ENCODE measurements at places on chromosomes 13 and 19.

DNA sequence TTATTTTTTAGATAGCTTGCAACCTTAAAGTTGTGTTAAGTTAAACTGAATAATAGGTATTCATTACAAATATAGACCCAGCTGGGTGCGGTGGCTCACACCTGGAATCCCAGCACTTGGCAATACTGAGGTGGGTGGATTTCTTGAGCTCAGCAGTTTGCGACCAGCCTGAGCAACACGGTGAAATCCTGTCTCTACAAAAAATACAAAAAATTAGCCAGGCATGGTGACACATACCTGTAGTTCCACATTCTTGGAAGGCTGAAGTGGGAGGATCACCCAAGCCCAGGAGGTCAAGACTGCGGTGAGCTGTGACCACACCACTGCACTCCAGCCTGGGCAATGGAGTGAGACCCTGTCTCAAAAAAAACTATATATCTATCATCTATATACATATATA is 386.5 kb downstream of the PCDH17 start:
- no peak for DNase-seq

GRCh38 chr13:63741029-63741813 is 2325.6 kb upstream of the PCDH20 start:
- no peak for DNase-seq

DNA sequence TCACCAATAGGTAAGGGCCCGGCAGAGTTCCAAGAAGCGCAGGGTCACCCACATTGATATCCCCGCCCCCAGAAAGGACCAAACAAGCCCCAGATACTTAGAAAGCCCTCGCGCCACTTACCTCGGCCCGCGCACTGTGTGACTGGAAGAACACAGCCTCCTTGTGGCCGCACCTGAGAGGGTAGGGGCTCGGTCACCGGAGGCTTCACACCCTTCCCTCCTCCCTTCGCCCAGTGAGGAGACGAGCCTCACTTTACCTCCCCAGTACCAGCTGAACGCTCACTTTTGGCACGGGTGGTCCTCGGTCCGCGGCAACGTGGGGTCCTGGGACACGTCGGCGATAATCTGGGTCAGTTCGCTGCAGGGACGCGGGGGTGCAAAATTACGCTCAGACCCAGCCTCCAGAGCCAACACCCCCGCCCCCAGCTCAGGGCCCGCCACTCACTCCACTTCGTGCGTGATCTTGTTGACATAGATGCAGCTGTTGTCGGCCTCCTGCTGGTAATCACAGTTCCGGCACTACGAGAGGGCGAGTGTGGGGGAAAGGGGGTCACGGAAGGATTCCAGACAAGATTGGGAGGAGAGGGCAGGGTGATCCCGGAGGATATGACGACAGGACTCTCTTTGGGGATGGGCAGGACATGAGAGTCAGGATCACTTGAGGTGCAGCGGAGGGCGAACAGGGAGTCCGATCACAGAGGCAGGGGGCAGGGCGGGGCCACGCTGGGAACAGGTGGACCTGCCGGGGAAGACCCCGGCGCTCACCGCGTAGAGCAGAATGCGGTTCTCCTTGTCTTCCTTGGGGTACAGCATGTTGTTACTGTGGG is 568 bp downstream of the POLR2I start:
- DNase-seq = no peak

- no peak for DNase-seq
Observed at GRCh38 chr19:2984215-2984528, 6.8 kb downstream of the TLE6 start.

- DNase-seq = no peak
Observed at GRCh38 chr13:80199585-80200292, 141.2 kb downstream of the SPRY2 start.

GRCh38 chr19:51258165-51259160 is 7.6 kb downstream of the SIGLECL1 start:
- DNase-seq = no peak

GRCh38 chr19:15776264-15776663 is 11.2 kb upstream of the OR10H5 start:
- no peak for DNase-seq

DNA sequence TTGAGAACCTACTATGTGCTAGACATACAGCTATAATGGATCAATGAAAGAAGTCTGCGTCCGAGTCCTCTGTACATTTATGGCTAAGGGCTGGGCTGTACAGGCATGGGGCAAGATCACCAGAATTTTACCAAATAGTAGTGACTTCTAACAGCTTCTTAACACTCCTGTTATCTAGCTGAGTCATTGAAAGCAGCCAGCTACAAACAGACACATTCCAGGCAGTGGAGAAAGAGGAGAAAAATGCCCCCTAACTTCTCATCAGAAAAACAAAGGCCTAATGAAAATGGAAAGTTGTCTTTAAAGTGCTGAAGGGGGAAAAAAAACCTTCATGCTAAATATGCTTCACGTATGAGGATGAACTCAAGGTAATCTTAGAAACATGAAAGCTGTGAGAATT is 14.3 kb upstream of the ZNF667 start:
- no peak for DNase-seq

GRCh38 chr13:48448959-48449614 is 36.2 kb upstream of the LPAR6 start:
- DNase-seq = no peak

GRCh38 chr13:101996954-101997353 is 404.9 kb downstream of the FGF14 start:
- DNase-seq = no peak

GRCh38 chr19:16825312-16826052 is 3.7 kb upstream of the SIN3B start:
- no peak for DNase-seq

DNA sequence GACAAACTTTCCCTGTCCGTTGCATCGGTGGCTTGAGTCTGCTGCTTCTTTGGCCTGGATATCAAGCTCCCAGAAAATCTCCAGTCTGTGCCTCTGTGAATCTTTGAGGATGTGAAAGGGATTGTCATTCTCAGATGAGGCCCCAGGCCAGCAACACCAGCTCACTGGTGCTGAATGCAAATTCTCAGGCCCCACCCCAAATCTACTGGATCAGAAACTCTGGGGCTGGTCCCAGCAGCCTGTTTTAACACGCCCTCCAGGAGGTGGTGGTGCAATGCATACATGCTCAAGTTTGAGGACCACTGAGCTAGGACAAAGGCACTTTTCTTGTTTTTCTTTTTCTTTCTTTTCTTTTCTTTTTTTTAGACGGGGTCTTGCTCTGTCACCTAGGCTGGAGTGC is 23.6 kb downstream of the TNFSF11 start:
- DNase-seq = no peak

- no peak for DNase-seq
Observed at GRCh38 chr13:59061621-59062020, 1102.1 kb downstream of the DIAPH3 start.

- DNase-seq = no peak
Observed at GRCh38 chr19:10417541-10418234, 2.6 kb upstream of the PDE4A start.

DNA sequence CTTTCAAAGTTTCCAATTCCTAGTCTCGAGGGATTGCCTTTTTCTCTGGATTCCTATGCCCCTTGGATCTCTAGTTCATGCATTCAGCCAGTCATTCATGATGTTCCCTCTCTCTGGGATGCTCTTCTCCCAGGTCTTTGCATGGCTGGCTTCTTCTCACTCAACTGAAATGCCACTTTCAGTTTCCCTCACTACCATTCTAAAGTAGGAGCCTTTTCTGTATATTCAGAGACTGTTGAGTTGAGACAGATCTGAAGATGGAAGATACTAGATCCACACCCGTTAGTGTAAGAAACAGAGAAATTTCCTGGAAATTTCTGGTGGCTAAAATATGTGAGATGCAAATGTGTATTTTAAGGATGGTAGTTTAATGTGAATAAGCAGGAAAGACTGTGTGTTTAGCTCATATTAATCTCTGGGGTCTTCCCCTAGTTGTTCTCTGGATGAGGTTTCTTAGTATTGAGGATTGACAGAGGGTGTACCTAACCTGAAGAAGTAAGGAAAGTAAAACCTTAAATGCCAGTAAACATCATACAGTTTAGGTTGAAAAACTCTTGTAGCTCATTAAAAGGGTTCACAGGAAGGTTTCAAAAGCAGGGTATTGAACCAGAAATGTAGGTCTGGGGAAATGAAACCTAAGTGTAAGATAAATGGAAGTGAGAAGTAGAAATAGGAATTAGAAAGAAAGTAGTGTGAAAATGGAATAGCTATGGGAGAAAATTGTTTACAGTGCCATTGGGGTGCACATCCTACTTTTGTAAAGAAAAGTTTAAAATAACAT is 331.3 kb downstream of the NDFIP2 start:
- no peak for DNase-seq

- no peak for DNase-seq
Observed at GRCh38 chr13:77919246-77919920, 752 bp upstream of the EDNRB start.

- DNase-seq = no peak
Observed at GRCh38 chr13:27308941-27309340, 38.3 kb downstream of the RASL11A start.

DNA sequence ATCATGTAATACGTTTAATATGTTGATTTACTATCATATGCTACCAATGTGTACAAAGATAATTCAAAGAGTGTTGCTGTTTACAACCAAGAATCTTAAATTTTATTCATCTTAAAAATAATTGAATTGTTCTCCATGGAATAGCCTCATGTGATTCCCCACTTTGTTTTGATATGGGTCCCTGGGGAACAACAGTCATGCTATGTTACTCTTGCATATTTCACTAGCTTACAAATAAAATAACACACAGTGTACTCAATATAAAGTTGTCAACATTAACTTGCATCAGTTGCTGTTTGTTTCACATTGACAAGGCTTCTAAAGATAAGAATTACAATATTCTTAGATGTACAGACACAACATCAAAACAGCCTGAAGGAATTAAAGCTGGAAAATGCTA is 2.3 kb downstream of the ENOX1 start:
- DNase-seq = no peak

GRCh38 chr13:90448466-90449037 is 898.9 kb upstream of the MIR17HG start:
- no peak for DNase-seq
